ENCODE measurements at places on chromosomes 3 and 15.

DNA sequence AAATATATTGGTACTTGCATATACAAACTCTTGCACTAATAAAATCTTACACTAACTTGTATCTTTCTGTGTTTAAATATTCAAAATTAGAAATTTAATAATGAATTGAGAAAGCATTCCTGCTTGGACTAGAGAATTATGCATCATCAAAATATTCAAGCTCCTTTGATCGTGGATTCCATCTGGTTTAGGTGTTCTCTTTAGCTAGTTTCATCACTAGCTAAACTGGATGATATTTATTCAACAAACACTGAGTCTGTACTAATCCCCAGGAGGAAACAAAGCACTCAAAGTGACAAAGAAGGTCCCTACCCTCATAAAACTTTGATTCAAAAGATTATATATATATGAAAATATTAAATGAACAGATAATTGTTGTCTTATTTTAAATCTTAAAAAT is 1360.9 kb upstream of the ALCAM start:
- DNase-seq, result no peak

GRCh38 chr3:195580744-195581443 is 2.8 kb downstream of the APOD start:
- DNase-seq, result peak; percentile 46

DNA sequence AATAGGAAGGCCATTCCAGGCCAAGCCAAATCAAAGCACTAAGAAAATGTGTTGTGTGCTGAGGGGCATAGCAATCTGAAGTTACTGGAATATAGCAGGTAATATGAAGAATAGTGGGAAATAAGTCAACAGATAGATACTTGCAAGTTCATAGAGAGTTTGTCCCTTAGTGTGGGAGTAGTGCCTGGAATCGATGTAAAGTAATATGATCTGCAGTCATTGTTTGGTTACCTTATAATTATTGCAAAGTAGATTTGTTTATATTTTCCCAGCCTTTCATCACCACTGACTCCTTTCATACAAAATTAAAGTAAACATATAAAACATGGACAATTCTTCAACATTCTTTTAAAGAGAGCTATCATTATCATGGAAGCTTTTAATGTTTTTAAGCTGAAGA is 420.9 kb upstream of the NECTIN3 start:
- DNase-seq, result no peak

- DNase-seq, result no peak
Measured at GRCh38 chr3:166444756-166445155, 607.5 kb upstream of the BCHE start.

DNA sequence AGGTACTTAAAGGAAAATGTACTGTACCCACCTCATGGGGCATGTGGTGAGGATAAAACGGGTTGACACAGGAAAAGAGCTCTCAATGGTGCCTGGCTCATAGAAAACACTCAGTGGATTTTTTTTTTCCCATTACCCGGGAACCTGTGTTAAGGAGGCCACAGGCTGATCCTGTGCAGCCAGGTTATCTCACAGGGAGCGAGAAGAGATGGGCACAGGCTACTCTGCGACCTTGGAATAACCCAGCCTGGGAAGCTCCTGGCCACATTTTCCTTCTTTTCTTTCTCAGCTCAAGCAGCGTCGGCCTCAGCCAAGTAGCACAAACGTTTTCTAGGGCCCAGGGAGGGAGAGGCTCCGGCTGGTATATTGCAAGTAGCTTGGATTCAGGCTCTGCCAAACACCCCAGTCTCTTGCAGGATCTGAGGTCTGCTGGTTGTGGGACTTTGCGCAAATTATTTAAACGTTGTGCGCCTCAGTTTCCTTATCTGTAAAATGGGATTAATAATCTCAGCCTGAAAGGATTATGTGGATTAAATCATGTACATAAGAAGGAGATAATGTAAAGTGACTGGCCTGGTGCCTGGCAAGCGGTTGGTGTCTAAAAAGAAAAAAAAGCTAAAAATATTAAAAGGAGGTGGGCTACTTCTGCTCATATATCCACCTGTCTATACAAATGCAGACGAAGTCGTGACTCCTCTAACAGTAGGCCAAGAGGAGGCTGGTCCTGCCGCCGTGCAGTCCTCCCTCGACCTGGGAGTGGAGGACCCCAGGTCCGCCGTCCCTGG is 2.2 kb downstream of the FURIN start:
- DNase-seq, result no peak

DNA sequence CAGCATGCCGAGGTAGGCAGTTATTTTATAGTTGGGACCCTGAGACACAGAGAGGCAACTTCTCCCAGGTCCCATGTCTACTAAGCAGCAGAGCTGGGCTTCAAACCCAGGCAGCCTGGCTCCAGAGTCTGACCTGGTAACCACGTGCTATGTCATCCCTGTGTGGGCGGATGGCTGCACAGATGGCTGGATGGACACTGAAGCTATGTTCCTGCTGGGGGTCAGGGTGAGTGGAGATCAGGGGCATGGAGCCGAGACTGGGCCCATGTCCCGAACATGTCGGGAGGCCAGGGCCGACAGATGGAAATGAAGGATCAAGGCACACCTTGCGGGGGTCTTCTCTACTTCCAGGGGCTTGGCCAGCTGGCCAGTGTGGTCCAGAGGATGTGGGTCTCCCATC is 9.3 kb upstream of the FBLN2 start:
- no peak for DNase-seq

GRCh38 chr3:16448639-16449070 is 64.8 kb downstream of the RFTN1 start:
- peak; percentile 89 for DNase-seq

DNA sequence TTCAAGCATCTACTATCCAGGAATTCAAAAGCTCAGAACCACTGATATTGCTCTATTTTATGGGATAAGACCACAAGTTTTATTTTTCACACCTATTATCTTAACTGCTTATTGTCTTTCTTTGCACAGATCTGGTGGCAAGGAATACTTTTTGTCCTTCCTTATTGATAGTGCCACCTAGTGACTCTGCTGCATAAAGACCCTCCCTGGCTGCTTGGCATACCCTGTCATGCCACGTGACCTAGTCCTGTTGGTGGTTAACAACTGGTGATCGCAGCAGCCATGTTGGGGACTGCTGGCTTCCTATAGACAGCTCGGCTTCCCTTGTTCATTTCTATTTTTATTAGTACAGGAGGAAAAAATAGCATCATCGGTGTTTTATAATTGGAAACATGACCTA is 236.3 kb downstream of the MEX3B start:
- DNase-seq, result no peak
